ENCODE measurements at places on chromosomes 6 and 20.

- no peak for DNase-seq
Observed at GRCh38 chr6:43328528-43328927, 19.9 kb upstream of the CRIP3 start.

DNA sequence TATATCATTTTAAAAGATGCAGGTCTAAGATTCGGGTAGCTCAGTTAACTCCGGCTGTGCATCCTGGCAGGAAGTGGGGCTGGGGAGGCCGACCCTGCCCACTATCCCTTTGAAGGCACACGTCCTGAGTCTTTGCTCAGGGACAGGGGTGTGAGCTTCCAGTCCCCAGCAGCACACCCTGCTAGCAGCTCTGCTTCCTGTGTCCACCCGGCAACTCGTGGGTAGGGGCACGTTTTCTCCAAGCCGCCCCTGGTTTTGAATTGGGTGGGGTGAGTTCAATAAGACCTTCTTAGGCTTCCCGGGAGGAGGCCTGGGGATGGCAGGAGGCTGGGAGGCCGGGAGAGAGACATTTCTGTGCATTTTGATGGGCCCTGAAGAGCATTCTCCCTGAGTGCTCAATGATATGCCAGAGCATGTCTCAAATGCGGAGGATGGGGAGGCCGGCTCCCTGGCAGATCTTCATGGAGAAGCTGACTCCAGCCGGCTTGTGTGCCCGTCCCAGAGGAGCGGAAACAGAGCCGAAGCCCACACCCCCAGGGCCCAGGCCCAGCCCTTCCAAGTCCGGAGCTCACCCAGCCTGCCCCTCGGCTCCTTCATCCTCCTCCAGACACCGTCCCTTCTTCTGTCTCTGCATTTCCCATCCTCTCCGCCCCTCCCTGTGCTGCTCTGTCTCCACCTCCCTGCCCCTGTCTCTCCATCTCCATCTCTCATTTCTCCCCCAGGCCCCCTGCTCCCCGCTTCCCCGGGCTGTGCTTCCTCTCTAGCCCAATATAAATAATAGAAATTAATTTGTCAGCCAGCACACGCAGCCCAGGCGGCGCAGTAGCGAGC lies 36.3 kb upstream of the ZFAND3 start:
- DNase-seq = no peak

- no peak for DNase-seq
Observed at GRCh38 chr20:25346349-25346748, 44.3 kb downstream of the ABHD12 start.

DNA sequence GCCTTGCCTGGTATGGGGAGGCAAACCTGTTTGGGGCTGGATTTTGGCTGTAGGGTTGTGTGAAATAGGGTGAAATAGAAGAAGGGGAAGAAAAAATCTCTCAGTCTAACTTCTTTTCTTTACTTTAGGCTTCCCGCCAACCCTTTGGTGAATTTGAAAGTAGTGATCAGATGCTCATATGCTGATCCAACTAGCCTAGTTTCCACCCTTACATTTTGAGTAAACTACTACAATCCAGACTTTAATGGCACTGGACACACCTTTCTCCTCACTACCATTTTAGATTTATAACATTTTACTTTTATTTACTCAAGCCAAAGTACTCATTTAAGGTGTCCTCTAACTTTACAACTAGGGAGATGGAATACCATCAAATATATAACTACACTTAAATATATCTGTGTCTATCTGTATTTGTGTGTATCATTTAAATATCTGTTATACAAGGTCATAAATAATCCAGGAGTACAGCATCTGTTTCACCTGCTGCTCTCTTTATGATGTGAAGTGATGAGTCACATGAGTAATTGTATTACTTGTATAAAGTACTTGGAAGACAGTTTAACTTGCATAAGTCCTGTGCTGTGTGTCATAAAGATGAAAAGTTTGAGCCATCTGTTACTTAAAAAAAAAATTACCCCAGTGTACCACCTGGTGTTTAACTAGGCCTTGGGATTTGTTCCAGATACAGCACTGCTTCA lies 172.1 kb downstream of the CDKAL1 start:
- no peak for DNase-seq

GRCh38 chr6:37382994-37383765 lies 29.4 kb downstream of the RNF8 start:
- DNase-seq = no peak
